ENCODE measurements at places on chromosomes 1 and 21.

GRCh38 chr1:196464480-196464941, 143.7 kb downstream of the KCNT2 start:
- DNase-seq: no peak

- DNase-seq: no peak
Observed at GRCh38 chr1:43969416-43969745, 429 bp upstream of the DPH2 start.

DNA sequence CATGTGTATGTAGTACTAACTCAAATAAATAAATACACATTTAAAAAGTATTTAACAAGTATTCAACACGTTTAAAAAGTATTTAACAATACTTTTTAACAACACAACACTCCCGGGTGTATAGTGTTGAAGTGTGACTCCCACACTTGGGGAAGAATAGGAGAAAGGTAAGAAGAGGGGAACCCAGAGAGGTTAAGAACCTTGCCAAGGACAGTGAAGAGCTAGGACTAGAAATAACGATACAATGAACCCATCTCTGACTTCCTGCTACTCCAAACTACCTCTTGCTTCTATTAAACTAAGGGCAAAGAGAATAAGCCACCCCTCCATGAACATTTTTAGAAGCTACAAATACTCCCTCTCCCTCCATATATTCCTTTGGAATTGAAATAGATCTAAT, 1.7 kb upstream of the GFI1 start:
- DNase-seq: no peak

DNA sequence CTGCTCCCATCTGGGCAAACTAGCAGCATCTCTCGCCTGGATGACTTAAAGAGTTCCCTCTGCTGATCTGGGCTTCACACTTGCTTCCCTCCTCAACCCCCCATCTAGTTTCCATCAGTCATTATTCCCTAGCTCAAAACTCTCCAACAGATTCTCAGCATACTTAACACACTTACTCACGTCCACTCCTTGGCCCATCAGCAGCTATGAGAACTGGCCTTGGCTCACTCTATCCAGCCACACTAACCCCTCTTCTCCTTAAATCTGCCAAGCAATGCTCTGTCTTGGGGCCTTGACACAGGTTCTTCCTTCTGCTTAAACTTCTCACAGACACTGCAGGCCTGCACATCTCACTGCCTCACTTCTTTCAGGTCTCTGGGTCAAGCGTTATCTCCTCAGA, 41.6 kb downstream of the GNG12 start:
- DNase-seq: no peak

DNA sequence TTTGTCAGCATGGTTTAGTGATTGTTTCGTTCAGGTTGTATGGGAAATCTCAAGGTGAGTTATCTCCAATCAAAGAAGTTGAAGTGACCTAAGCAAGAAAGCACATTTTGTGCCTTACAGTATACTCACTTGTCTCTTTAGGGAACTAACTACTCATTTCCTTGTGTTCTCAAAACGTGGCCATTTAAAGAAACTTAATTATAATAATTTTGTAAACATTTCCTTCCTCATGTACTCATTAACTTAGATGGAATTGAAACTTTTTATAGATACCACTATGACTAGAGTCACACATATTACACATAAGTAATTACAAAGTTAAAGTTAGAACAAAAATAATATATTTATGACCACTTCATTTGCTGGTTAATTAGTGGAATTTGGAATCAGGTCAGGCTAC, 552.6 kb downstream of the MRPL39 start:
- no peak for DNase-seq

GRCh38 chr1:169387399-169387798, 19.4 kb downstream of the BLZF1 start:
- no peak for DNase-seq

- no peak for DNase-seq
Observed at GRCh38 chr1:176754676-176755075, 291.7 kb downstream of the PAPPA2 start.
